AG09309 (cell line): ENCODE measurements at places on chromosomes 4 and X.
A peak's percentile ranks its signal among the peaks of the same experiment; 100 is the strongest.

GRCh38 chrX:69060631-69061408 lies 104.4 kb downstream of the PJA1 start:
- no peak for DNase-seq

DNA sequence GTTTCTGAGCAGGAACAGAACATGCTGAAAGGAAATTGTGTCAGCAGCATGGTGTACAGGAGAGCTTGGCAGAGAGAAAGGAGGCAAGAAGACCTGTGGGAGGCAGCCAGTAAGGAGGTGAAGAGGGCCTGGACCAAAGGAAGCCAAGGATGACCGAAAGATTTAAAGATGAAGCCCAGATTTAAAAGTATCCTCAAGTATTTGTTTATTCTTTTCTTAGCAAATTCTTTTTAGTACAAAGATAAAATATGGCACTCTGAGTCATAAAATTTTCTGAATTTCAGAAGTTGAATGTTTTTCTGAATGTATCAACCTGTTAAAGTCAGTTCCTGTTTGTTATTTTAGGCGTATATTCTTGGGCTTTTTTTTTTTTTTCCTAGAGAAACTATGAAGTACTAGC lies 3.5 kb downstream of the PKD2 start:
- DNase-seq: no peak

GRCh38 chrX:150361070-150361776 lies 1.9 kb upstream of the MAMLD1 start:
- no peak for DNase-seq

DNA sequence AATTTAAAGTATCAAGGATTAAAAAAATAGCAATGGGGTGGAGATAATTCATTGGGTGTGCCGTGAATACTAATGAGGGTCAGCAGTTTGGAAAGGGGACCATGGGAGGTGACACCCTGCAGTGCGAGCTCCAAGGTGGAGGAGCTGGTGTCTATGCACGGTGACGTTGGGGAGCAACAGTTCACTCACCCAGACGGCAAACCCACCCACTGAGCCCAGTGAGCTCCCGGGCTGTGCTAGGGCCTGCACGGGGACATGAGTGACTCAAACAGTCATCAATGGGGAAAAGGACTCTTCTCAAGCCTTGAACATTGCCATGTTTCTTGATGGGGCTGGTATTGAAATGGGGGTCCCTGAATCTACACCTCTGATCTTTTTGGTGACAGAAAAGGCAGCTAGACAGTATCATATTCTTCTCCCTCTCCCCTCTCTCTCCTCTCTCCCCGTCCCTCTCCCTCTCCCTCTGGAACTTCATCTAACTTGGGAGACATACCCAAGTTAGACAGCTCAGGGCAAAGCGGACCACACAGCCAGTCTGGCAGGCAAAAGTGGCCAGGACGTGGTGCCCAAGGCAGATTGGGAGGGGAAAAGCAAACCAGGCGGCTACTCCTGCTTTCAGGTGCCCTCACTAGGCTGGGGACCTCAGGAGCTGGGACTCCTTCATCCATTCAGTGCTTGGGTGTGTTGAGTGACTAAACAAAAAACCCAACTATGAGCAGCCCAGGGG lies 26.3 kb upstream of the PPP2R2C start:
- DNase-seq: no peak

DNA sequence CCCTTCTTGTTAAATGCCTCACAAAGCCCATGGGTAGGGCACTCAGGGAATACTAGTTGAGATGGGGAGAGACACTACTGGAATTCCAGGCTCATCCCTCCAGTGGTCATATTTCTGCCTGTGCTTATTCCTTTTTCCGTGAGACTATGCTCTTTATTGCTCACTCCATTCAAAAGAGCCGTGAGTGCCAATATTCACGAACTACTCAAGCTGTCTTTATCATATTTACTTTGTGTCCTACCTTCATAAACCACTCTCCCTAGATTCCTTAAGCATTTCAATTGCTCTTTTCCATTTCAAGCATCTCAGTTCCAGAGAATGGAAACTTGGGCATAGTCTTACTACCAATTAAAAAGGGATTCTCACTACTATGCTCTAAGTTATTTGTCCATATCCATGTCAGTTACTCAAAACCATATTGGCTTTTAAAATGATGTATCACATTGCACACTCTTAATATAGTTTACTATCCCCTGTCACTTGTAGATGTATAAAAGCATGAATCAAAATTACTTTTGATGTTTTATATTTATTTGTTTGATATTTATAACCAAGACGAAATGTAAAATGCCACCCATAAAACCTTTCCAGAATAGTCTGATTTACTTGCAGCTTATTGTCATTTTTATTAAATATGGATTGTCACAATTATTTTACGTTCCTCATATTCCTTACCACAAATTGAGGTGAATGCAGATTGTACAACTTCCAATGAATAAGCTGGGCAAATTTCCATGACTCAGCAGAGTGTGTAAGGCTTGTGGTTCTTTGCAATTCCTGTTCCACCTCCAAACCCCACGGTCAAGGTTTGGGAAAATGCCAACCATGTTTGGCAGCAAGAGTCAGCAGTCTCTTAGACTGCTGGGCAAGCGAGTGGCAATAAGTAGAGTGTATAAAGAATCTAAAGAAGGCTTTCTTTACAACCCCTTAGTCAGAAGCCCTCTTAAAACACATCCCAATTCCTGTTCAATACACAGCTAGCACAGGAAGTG lies 24.4 kb downstream of the ENOX2 start:
- DNase-seq: peak; percentile 75

- no peak for DNase-seq
These were observed 9.8 kb downstream of the CAPN6 start for GRCh38 chrX:111260451-111260850.

DNA sequence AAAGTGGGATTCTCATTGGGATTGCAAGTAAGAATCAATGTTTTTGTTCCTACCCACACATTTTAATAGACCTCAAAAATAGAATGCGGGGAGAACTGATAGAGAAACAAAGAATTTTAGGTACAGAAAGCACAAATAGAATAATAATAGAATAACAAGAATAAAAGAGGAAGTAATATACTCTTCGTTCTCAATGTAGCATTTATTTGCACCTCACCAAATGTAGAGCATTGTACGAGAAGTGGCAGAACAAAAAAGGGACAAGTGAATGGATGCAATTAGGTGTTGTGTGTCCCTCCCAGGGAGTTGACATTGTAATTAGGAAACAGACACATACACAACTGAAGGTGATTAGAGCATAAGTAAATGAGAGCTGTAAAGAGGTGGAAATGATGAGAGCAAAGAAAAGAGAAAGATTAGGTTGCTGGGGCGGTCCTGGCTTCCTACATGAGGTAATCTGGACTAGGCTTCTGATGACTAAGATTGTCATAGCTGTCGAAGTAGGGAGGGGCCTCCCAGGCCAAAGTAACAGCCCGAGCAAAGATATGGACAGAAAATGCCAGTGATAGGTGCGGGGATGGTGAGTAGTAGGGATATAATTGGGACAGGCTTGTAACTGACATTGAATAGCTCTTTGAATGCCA lies 10.4 kb downstream of the RAB9A start:
- DNase-seq: no peak

- no peak for DNase-seq
These were observed 186.5 kb downstream of the GABRB1 start for GRCh38 chr4:47217884-47218283.

- DNase-seq: no peak
These were observed 175.0 kb downstream of the PPP3CA start for GRCh38 chr4:101172369-101172768.

DNA sequence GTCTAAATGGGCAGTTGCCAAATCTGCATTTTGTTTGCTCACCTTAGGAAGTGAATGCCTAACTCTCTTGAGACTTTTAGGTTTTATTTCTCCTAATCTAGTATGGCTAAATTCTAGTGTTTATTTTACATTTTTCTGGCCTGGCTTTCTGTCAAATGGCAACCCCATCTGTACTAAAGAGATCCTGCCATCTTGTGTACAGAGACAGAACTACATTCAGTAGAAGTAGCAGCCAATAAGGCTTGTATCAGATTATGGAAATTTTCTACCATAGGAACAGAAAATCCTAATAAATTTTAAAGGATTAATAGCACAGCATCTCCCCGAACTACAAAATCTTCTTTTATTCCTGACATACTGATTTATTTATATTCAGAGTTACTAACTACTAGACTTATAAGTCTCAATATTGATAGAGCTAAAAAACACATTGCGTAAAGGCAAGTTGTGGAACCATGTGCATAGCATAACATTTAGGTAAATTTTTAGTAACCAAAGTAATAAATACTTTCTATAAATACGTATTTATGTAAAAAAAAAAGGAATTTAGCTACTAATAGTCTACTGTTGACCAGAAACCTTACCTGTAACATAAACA lies 45.5 kb downstream of the TMEM144 start:
- peak; percentile 20 for DNase-seq

DNA sequence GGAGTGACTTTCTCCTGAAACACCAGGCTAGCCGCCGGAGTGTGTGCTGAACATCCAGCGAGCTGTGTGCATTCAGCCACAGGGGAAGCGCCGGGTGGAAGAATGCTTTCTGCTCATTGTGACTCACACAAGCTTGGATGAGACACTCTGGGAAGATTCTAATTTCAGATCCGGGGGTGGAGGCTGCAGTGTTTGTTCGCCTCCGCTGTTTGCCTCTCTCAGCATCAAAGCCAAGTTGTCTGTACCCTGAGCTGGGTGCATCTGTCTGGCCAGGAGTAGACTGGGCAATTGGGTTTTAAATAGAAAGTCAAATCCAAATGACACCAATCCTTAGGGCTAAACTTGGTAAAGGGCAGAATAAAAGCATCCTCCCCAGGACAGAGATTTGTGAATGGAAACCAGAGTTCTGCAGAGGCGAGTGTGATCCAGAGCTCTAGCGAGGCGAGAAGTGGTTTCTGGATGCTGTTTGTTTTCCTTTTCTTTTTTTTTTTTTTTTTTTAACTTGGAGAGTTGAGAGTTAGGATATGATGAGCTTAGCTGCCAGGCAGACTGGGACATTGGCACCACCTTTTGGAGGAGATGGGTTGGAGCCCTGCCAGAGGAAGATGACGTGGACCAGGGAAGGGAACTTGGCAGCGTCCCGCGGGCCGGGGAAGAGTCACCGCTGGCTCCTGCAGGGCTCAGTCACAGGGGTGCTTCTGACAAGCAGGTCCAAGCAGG lies 196.0 kb upstream of the PSAPL1 start:
- peak; percentile 61 for DNase-seq

- DNase-seq: no peak
These were observed 6.2 kb upstream of the MOB1B start for GRCh38 chr4:70895811-70896491.

GRCh38 chr4:138437263-138437851 lies 195.2 kb upstream of the SLC7A11 start:
- DNase-seq: no peak
